ENCODE measurements at places on chromosomes 11 and 22. TPM values are rescaled to one million over a fixed set of nuclear protein-coding genes. Genes with fewer than 3 reads are reported as not detected.

- no peak for DNase-seq
These were observed 26.5 kb downstream of the GLB1L2 start for GRCh38 chr11:134358165-134358855.

The RIMBP3B gene
- total RNA-seq, result 0.36 TPM

- no peak for DNase-seq
These were observed 13.8 kb upstream of the IFITM3 start for GRCh38 chr11:334264-334994.

The OR8D4 gene
- not detected for total RNA-seq

The PNPLA5 gene
- total RNA-seq, result not detected

DNA sequence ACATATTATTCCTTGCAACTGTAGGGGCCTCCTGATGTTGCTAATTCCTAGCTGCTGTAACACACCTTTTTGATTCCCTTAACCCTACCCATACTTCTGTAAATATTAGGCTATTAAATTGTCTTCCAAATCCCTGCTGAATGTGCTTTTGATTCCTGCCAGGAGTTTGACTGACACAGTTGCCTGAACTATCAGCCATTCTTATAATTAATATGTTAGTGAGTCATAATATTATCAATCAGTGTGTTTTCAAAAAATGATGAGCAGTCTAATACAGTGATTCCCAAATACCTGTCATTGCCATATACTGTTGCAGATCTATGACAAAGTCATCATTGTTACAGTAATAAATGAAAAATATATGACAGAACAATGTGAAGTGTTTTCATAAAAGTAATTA is 15.9 kb upstream of the FANCF start:
- DNase-seq, result no peak

The PHOX2A gene
- not detected for total RNA-seq

The ACR gene
- not detected for total RNA-seq

- DNase-seq, result no peak
These were observed 19.2 kb upstream of the PDE2A start for GRCh38 chr11:72693271-72693968.

The PITPNM1 gene
- 90.0 TPM for total RNA-seq
